Activated CD8-positive, alpha-beta memory T cell treated with anti-CD3 and anti-CD28 coated beads, Interleukin-2, amount 10 ng/mL, durations not matched to agents 7 days and 5 days (primary cell): ENCODE measurements at places on chromosomes 12 and 14.

DNA sequence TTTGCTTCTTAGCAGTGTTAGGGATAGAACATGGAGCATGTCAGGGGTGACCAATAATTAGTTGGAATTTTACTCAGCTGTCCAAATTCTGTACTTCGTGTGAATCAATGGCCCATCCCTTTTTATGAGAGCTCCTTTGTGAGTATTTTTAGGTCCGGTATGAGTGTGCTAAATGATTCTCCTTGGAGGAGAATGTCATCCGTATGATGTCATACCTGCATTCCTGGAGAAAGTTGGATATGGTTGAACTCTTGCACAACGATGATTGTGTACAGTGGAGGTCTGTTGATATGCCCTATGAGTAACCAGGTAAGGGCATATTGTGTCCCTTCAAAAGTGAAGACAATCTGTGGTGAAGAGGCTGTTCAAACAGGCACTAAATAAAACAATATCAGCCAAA is 400.8 kb downstream of the GXYLT1 start:
- DNase-seq: no peak

DNA sequence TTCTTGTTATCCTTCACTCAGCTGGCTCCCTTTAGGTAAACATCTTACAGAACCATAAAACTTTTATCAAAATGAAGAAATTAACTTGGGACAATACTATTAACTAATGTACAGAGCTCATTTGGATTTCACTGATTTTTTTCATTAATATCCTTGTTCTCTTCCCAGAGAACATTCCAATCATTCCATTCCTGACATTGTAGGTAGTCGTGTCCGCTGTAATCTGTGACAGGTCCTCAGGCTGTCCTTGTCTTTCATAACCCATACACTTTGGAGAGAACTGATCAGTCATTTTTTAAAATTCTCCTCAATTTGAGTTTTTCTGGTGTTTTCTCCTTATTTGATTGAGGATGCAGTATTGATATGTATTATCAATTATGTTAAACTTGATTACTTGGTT is 916.8 kb downstream of the GALC start:
- DNase-seq: no peak

GRCh38 chr14:73610687-73611086 is 1.6 kb upstream of the ACOT6 start:
- DNase-seq: no peak

DNA sequence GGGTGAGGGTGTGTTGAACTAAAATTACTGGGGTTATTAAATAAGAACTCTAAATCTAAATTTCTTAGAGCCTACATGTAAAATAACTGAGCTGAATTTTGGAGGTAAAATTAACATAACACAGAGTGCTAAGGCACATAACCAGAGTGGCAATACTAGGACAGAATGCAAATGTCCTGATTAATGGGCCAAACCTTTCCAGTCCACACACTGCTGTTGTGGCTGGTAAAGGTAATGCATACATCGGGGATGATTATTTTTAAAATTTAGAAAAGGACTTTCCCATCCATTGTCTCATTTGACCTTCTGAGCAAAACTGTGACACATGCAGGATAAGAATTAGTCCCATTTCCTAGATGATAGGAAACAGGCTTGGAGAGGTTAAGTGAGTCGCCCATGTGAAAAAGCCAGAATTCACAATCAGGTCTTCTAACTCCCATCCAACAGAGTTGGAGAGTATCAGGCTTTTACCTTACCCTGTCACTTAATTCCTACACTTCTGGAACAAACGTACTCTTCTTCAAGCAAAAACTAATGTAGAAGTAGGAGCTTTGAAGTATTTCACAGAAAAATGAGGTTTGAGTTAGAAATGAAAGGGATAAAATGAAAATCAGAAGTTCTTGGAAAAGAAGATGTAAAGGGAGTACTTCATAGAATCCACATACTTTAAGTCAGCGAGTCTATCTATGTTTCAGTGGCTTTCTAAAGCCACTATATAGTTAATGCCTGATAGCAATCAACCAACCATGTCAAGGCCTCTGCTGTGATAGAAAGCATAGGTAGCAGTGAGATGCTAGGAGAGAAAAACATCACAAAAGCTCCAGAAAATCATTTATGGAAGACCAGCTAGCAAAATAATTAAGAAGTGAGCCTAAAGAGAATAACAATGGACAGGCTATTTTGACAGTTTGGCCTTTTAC is 334.9 kb upstream of the DIO2 start:
- no peak for DNase-seq

DNA sequence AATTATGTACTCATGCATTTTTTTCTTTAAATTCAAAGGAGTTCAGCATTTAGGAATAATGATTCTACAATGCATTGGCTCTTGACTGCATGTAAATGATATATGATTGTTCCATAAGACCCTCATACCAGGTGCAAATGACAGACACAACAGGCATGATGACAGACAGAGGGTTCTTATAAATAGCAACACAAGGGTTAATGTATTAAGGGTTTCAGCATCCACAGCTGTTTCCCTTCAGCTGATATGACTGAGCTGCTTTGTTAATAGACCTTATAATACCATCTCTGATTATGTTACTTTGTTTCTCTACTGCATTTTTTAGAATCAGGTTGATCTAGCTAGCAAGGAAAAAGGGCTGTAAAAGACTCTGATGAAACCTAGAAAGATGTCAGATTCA is 90.8 kb upstream of the TMTC2 start:
- DNase-seq: no peak

DNA sequence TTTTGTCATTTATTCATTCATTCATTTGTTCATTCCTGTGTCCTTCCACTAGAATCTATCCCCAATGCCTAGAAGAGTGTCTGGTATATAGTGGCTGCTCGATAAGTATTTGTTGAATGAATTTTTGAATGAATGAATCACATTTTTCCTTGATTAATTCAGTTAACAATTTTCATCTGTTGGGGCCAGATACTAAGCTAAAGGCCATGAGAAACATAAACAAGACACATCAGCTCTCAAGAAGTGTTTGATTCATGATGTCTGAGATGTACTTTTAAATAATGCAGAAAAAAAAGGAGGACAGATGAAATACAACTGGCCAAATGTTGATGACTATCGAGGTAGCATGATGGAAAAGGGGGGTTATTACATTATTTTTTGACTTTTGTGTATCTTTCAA is 48.1 kb upstream of the TMED10 start:
- DNase-seq: no peak

DNA sequence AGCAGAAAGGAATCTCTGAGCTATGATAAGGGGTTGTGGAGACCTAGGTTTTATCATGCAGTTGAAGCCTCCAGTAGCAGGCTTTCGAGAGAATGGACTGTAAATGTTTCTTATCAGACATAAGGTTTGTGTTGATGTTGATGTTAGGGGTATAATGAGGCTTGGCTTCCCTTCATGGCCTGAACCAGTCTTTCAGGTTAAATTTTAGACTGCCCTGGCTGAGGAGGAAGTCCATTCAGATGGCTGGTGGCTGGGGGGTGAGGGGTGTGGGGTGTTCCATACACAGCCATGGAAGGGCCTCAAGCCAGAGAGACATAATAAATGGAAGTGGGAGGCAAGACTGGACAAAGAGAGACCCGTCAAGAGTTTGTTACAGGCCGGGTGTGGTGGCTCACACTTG is 65.1 kb downstream of the IRF2BPL start:
- no peak for DNase-seq

DNA sequence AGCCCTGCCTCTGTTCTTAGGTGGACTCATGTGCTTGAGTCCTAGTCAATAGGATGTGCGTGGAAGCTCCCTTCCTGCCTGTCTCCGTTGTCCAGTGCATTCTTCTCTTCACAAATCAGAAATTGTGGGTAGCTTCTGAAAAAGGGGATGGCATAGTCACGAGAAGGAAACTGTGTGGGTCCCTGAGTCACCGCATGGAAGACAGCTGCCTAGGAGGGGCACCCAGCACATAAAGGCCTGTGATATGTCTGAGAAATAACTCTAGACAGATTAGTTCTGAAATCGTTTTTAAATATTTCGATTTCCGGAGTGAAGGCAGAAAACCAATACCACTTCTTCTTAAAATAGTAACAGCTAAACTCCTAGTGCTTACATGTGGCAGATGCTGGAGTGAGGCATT is 974.4 kb downstream of the BCL11B start:
- DNase-seq: no peak

DNA sequence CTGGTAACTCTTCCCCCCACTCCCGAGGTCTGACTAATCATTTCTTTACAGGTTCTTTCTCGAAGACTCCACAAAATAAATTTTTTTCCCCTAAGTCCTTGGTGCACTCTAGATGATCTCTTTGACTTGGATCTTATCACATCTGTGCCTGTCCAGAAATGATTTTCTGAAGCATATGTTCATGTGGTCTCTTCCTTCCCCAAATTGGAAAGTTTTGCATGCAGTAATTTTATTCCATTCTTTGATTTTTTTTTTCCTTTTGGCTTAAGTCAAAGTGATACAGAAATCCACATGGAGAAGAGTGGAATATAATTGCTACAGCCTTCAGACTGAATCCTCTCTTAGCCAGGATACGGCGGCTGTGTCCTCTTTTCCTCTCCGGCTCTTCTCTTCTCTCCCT is 213.3 kb downstream of the BMP4 start:
- no peak for DNase-seq

DNA sequence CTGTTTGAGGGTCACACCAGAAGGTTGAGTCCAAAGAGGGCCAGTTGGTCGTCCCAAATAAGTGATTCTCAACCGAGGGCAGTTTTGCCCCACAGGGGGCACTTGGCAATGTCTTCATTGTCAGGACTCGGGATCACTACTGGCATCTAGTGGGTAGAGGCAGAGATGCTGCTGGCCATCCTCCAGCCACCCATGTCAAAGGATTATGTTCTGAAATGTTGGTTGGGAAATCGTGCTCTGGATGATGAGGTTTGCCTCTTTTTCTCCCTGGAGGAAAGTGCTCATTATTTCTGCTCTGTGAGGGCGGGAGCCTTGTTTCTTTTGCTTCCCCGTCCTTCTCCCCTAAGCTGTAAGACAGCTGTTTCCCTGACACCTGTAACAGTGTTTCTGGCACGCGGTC is 3.6 kb downstream of the ZNF839 start:
- peak; percentile 52 for DNase-seq

GRCh38 chr12:44076871-44077270 is 241.0 kb downstream of the TMEM117 start:
- no peak for DNase-seq

GRCh38 chr14:32014498-32014897 is 62.6 kb upstream of the ARHGAP5 start:
- DNase-seq: no peak

DNA sequence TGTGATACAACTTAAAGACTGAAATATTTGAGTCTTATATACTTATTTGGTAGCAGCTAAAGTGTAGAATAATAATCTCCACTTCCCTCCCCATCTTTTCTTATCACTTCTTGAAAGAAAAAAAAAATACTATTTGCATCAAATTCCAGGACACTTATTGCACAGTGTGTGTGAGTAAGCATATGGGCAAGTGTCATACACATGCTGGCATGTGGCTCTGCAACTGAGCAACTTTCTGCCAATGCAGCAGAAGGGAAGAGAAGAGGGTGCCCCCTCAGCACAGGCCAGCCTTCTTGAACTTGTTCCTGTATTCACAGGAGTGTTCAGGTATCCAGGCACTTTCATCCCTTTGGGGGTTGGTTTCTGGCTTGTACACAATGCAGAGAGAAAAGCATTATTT is 145.8 kb downstream of the CPNE8 start:
- DNase-seq: no peak

- no peak for DNase-seq
These were observed 8.3 kb upstream of the WSCD2 start for GRCh38 chr12:108120863-108121165.

- DNase-seq: no peak
These were observed 57.8 kb downstream of the GTF2A1 start for GRCh38 chr14:81162941-81163340.

GRCh38 chr12:118025168-118025567 is 8.7 kb downstream of the RFC5 start:
- no peak for DNase-seq

GRCh38 chr12:105986779-105987684 is 151.7 kb downstream of the NUAK1 start:
- no peak for DNase-seq

DNA sequence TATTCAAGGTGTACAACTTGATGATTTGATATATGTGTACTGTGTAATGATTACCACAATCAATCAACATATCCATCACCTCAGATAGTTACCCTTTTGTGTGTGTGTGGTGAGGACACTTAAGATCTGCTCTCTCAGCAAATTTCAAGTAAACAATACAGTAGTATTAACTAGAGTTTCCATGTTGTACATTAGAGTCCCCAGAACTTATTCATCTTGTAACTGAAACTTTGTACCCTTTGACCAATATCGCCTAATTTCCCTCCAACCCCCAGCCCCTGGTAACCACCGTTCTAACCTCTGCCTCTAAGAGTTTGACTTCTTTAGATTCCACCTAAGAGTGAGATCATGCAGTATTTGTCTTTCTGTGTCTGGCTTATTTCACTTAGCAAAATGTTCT is 12.1 kb downstream of the ADCK1 start:
- peak; percentile 54 for DNase-seq

DNA sequence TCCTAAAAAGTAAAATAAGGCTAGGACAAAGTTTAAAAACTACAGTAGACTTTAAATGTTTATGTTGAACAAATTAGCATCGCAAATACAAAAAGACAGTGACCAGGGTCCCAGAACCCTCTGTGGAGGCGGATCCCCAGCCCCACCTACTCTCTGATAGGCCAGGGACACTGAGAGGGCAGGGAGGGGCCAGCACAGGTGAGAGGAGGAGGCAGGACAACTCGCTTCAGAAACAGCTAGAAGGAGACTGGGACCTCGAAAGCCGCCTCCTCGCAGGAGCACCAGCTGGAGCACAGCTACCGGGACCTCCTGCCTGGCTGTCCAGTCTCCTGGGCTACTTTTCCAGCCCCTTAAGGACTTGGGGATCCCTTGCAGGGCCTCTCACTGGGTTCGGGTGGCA is 992 bp downstream of the DNAH10 start:
- no peak for DNase-seq

- DNase-seq: no peak
These were observed 394.2 kb downstream of the DPF3 start for GRCh38 chr14:72499746-72500145.
